ENCODE measurements at places on chromosomes 12 and 14.

DNA sequence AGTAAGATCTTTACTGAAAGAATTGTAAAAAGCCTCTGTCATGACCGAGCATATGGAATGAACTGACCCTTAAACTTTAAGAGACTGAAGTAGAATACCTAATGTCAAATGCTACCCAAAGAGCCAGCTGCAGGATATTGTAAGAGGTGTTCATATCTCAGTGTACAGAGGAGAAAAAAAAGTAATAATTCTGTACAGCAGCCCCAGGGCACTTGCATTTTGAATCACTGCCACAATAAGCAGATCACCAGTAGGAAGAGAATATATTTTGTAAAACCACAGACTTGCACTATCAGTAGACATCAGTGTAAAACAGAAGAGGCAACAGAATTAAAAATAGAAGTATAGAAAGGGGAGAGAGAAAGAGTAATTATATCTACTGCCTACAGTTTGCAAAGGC lies 162.6 kb downstream of the PPFIA2 start:
- DNase-seq: no peak

DNA sequence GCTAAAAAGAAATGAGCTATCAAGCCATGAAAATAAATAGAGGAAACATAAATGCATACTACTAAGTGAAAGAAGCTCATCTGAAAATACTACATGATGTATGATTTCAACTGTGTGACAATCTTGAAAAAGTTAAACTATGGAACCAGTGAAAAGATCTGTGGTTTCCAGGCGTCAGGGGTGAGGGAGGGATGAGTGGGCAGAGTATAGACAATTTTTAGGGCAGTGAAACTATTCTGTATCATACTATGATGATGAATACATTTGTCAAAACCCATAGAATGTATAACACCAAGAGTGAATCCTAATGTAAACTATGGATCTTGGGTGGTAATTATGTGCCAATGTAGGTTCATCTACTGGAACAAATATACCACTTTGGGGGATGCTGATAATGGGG lies 21.3 kb downstream of the SPX start:
- DNase-seq: no peak

DNA sequence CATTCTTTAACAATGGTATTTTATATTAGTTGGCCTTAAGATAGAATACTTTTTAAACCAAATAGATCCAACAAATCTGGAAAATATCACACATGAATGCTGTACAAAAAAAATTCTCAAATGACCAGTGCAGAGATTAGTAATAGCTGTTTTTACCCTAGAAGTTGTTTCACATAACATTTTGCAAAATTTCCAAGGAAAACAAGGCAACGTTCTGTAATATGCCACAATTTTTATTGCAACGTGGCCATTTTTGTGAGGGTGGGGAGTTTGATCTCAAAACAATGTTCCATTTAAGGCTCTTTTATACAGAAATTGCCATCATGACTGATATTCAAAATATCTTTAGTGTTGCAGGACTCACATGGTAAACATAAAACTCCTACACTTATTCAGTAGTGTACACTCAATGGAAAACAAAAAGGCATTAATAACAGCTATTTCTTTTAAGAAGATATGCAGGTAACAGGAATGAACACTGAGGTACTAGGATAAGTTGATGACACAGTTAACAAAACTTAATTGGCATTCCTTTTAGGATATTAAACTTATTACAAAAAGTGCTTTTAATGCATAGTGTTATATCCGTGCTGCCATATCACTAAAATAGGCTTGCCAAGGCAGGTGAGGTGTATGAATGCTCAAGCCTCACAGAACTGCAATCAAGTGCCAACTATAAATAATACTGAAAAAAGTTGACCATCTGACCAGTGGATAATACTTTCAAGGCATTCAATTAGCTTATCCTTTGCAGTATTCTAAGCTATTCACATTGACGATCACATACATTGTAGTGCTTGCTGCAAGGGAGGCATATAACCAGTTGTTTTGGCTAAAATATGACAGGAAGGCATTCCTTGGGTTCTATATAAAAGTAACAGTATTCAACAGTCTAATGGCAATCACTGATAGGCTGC lies 2.3 kb downstream of the CFL2 start:
- DNase-seq: no peak

DNA sequence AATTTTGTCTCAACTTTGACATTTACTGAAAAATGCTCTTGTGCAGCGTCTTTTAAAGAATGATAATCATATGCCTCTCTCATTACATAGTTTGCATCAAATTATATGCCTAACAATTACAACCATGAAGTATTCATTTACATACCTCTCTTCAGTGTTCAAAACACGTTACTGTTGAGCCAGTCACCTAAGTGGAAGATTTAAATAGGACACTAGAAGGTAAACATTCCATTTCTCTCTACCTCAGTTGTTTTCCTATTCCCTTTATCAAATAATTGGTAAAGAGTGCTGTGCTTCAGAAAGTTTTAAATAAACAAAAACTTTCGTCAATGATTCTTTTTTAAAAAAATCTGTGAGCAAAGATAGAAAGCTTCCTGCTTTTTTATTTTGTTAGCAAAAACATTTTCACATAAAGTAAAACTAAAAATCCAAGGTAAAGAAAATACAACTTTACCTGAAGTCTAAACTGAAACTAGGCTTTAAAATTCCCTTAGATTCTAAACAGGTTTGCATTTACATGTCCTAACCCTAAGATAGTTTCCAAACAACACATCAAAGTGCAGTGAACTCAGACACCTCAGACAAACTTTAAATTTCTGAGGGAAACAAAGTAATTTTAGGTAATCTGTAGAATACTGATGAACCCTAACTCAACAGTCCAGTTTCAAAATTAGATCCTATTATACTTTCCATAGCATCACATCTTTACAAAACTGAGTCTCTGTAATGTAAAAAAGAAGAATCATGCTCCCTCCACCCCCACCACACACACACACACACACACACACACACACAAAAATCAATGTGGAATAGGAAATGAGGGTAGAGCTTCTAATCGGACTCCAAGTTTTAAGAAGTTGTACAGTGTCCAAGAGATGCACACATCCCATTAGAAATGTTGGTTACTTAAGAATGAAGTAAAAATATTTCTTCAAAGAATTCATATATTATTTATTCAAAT lies 46.2 kb downstream of the PAWR start:
- no peak for DNase-seq

DNA sequence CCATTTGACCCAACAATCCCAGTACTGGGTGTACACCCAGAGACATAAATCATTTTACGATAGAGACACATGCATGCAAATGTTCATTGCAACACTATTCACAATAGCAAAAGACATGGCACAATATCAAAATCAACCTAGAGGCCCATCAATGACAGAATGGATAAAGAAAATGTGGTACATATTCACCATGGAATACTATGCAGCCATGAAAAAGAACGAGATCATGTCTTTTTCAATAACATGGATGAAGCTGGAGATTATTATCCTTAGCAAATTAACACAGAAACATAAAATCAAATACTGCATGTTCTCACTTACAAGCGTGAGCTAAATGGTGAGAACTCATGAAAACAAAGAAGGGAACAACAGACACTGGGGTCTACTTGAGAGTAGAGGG lies 249.1 kb downstream of the RASSF9 start:
- DNase-seq: no peak

DNA sequence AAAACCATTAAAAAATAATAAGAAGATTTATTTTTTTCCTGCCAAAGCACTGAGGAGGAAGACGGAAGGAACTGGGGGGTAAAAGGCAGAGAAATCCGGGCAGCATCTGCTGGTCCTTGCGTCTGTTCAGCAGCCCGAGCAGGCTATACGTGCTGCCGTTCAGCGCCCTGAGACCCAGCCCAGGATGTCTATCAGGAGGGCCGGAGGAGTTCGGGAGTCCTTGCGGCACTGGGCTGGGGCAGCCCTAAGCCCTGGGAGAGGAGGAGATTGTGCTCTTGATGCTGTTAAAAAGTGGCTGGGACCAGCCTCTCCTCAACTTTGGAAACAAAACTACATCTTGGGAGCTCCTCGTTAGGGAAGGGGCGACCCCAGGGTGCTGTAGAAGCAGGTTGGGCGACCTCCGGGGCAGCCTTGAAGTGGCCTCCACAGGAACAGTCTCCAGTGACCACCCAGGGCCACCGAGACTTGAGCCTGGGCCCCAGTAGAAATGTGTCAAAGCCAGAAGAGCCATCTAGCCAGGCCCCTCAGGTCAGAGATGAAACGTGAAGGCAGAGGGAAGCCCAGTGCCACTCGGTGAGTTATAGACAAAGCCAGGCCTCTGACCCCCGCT lies 14.3 kb downstream of the PGF start:
- DNase-seq: no peak

DNA sequence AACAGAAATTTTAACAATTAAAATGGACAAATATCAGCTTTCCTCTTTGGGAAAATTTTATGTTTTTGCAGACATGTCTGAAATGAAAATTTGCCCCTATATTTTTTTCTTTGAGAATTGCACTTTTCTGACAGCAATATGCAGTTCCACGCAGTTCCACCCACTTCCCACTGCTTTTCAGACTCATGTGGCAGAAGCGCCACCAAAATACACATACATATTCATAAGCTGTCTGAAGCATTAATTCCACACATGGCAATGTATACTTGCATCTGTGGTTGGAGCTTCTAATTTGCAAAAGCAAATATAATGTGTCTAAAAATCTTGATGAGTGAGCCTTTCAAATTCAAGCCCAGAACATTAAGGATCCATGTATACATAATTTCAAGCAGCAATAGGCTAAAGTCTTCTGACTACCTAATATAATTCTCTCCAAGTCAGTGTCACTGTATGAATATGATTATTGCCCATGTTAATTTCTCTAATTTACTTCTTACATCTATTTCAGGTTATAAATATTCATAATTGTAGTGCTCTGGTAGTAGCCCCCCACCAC lies 129.5 kb downstream of the PRKD1 start:
- DNase-seq: no peak

DNA sequence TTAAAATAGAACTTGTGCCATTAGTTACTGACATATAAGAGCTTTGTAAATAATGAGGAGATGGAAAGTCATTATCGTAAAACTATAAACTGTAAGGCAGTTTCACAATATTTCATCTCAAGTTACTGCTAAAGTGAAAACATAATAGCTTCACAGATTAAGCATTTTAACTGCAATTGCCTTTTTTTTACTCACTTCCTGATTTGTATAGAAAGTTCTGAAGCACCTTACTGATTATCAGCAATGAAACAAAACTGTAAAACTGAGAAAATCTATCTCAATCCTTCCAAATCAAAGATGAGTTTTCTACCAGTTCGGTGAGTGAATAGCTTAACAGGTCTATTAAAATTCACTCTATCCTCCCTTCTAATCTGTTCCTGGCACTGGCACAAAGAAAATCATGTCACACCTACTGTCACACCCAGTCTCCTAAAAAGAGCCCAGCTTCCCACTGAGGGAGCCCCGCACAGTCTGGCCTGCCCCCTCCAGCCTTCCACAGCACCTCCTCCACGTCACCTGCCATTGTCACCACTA lies 161.4 kb upstream of the ABCD2 start:
- DNase-seq: no peak

- no peak for DNase-seq
These were observed 113.0 kb downstream of the FOXG1 start for GRCh38 chr14:28879573-28879996.

DNA sequence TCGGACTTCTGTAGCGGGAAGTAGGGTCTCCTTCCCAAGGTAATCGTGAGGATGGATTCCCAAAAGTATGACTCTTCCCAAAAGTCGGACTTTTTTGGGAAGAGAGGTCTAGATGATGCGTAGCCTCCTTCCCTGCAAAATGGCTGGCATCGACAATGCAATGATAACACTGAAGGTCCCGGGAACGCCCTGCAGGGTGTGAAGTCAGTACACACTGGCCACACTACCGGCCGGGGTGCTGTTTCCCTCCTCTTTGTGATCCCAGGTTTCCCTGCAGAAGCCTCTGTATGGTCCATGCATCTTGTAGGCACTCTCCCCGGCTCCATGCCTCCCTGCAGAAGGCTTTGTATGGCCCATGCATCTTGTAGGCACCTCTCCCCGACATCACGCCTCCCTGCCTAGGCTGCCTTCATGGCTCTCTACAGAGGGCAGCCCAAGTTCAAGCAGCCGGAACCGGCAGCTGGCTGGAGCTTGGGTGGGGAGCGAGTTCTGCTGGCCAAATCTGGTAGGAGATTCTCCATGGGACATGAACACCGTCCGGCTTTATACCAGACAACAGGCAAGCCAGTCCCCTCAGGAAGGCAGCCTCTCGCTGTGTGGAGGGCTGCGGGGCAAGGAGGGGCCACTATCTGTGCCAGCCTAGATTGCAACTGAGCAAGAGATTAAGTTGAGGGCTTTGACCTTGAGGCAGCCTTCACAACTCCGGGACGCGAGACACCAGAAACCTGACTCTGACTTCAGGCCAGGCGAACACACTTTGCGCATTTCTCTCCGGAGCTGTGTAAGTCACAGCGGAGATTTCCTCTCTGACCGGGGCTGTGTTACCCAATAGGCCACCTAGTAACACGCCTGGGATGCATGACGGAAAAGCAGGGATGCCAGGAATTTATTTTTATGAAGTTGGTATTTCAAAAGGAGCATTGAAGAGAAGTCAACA lies 23.5 kb downstream of the FZD10 start:
- no peak for DNase-seq

GRCh38 chr12:81081726-81082125 lies 3.8 kb downstream of the ACSS3 start:
- DNase-seq: no peak

- no peak for DNase-seq
These were observed 40.1 kb upstream of the DDHD1 start for GRCh38 chr14:53193193-53193592.

DNA sequence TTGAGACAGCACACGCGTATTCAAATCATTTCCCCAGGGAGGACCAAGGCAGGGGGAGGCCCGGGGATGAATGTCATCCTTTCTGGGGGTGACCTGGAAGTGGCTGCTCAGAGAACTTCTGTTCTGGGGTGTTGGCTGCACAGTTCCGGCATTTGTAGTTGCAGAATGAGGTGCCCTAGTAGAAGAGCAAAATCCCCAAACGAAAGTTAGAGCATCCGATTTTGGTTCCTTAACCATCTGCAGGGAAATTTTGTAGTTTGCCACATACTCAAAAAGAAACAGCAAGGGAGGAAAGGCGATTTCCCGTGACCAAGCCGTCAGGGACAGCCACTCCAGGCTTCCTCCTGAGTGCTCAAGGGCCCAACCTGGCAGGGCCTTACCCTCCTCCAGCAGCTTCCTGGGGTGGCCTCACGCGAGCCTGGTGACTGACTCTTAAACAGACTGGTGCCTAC lies 13.0 kb upstream of the TRAF3 start:
- no peak for DNase-seq

GRCh38 chr12:66725031-66725430 lies 46.2 kb upstream of the GRIP1 start:
- DNase-seq: no peak

- DNase-seq: no peak
These were observed 33.9 kb downstream of the SLC39A9 start for GRCh38 chr14:69432364-69432763.

Measured in stimulated activated CD4-positive, alpha-beta T cell treated with anti-CD3 and anti-CD28 coated beads, TNF-alpha, amount 100 ng/mL, for 1 hour (primary cell).